CD8-positive, alpha-beta memory T cell (primary cell): ENCODE measurements at places on chromosomes 6 and 20.

DNA sequence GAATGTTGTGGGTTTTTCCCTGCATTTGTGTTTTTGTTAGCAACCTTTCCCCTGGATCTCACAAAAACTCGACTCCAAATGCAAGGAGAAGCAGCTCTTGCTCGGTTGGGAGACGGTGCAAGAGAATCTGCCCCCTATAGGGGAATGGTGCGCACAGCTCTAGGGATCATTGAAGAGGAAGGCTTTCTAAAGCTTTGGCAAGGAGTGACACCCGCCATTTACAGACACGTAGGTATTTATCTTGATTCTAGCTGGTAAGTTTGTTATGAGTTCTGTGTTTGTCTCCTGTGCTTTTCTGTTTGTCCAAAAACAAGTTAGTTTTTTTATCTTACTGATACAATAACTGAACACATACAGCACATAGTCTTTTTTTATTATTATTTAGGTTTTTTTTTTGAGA, 3.0 kb downstream of the SLC25A27 start:
- DNase-seq = no peak

DNA sequence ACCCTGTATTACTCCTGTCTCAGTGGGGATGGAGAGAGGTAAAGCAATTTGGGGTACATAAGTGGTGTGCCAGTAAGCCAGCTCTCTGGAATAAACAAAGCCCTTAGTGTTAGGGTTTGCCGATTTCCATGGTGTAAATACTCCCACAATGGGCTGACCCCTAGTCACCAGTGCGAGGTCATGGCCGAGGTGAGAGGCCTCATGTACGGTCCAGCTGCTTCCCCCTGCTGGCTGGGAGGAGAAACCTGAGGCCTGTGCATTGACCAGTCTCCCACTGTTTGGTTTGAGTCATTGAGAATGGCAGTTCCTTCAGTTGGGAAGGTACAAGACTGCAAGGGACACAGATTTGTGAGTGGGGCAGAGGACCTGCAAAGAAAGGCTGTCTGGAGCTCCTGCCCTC, 382.0 kb downstream of the CDH26 start:
- DNase-seq = no peak

DNA sequence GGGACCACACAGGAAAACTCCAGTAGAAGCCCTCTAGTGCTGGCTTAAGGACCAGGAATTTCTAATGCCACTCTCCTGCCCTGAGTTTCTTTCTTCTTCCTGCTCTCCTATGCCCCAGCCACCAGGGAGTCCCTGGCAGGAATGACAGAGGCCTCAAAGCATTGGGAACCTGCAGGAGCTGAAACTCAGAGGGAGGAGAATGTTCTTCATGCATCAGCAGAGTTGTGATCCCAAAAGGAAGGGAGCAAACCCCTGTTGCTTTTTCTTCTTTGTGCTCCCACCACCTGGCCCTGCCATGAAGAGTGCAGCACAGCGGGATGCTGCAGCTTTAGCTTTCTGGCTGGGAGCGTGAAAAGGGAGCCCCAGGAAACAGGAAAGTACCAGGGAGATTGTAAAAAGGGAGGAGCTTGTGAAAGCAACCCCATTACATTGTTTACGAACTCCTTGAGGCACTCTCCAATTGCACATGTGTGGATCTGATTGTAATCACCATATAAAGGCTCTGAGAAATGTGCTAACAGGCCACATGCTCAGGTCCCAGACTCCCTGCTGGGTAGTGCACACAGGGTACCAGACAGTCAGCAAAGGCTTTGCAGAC, 34.7 kb upstream of the FKBP1A start:
- DNase-seq = no peak

DNA sequence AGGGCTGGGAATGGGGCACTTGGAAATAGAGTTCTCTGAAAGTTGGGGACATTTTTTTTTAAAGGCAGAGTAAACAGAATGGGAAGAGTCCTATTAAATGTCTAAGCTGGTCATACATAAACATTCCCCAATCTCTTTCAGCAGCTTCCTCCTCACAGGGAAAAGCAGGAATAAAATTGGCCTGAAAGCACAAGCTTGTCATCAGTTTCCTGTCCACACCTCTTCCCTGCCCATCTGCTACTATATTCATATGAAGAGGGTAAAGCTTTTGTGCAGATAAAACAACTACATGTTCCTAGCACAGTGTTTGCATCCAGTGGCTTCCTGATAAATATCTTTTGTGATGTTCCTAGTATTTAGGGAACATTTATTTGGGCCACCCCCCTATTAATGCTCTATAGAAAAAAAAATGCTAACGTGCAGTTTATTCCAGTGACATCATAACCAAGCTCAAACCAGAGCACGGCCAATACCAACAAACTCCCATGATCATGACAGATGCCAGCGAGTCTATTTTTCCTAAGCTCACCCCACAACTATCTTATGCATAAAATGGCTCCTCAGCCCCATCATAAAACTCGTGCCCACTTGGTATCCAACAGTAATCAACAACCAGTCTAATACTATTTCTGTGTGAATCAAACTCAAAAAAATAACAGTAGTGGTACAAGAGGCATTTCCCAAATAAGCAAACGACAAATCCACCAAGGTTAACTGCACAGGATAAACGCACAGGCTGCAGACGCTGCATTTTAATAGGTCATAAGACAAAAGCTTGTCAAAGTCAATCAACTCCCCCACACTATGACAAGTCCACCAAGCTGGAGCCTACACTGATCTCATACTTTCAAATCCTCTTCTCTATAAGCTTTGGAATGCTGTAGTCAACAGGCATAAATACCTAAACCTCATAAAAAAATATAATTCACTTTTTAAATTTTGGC, 95.3 kb downstream of the EPB41L2 start:
- no peak for DNase-seq

DNA sequence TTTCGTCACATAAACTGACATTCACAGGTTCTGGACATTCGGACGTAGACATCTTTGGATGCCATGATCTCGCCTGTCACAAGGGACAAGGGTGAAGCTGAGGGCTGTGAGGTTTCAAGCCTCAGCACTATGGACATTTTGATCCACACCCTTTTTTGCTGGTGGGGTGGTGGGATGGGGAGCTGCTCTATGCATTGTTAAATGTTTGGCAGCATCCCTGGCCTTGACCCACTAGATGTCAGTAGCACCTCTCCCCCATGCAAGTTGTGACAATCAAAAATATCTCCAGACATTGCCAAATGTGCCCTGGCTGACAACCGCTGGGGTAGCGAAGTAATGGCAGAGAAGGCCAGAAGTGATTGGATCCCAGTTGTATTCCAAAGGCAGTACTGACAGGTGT, 229.4 kb downstream of the TSHZ2 start:
- DNase-seq = no peak

GRCh38 chr20:31500527-31500926, 13.7 kb upstream of the HM13 start:
- DNase-seq = no peak
